Thymus (tissue), 14 donors: ENCODE measurements at places on chromosomes 2 and 18. TPM values are rescaled to one million over a fixed set of nuclear protein-coding genes. Genes with fewer than 3 reads are reported as not detected.

Gene STPG4
- 0.14 TPM for total RNA-seq

Gene SCG2
- total RNA-seq = 0.28 TPM

Gene UGT1A3
- total RNA-seq = not detected

DNA sequence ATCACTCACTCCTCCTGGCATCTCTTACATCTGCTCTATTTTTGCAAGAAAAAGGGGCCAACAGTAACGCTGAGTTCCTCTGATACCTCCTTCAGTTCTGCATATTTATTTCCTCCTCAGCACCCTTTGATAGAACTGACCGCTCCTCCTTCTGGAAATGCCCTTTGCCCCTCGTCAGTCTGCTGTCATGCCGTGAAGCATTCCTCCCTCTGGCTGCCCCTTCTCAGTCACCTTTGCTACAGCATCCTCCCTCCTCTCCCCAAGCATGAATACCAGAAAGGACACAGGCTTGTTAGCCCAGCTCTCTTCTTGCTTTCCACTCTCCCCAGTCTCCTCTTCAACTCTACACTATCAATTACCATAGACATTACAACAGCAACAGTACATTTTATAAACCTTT, 135.4 kb downstream of the NBAS start:
- H3K27ac ChIP-seq = no peak overlapping the region
- DNase-seq = no peak
- no peaks in the 10 kb centered on the region for H3K36me3 ChIP-seq

GRCh38 chr18:76437910-76438309, 57.1 kb downstream of the ZNF516 start:
- H3K27me3 ChIP-seq = no peaks in the 10 kb centered on the region
- no peak overlapping the region for H3K27ac ChIP-seq
- H3K4me3 ChIP-seq = no peak overlapping the region

DNA sequence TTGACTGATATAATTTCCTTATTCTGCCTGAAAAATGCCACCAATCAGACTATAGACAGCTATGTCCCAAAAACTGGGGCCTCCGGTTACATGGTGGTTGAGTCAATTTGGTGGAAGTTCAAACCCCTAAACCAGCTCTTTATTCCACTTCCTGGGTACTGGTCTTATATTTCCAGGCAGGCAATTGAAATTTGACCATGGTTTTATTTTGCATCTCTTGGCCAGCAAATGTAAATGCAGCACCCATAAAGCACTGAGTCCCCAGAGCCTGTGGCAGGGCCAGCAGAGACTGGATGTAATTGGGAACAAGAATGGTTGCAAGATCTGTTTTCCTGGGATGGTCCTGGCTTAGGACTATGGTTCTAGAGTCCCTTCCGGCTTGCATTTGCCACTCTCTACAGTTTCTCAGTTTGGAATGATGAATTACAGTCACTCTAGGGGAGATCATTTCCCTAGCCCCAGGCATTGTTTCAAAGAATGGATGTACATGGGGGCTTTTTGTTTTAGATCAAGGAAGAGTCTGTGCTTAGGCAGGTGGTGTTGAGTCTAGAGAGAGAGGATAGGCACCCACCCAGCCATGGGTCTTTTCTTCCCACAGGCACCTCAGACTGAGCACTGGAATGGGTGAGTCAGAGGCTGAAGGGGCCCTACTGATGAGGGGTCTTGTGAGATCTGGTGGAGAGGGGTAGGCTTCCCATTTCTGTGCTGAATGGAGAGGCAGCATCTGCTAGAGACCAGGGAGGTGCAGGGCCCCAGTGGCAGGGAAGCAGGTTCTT, 108.4 kb upstream of the CDC42EP3 start:
- no peaks in the 10 kb centered on the region for H3K36me3 ChIP-seq
- H3K27me3 ChIP-seq = no peaks in the 10 kb centered on the region
- DNase-seq = no peak
- no peaks in the 10 kb centered on the region for H3K4me1 ChIP-seq
- H3K4me3 ChIP-seq = no peak overlapping the region
- no peak overlapping the region for H3K27ac ChIP-seq

GRCh38 chr2:210269148-210269547, 43.9 kb upstream of the ACADL start:
- H3K27me3 ChIP-seq = no peaks in the 10 kb centered on the region
- H3K36me3 ChIP-seq = no peaks in the 10 kb centered on the region
- no peak overlapping the region for H3K4me3 ChIP-seq
- no peak for DNase-seq
- no peak overlapping the region for H3K27ac ChIP-seq

Gene DSC3
- total RNA-seq = 6.9 TPM

DNA sequence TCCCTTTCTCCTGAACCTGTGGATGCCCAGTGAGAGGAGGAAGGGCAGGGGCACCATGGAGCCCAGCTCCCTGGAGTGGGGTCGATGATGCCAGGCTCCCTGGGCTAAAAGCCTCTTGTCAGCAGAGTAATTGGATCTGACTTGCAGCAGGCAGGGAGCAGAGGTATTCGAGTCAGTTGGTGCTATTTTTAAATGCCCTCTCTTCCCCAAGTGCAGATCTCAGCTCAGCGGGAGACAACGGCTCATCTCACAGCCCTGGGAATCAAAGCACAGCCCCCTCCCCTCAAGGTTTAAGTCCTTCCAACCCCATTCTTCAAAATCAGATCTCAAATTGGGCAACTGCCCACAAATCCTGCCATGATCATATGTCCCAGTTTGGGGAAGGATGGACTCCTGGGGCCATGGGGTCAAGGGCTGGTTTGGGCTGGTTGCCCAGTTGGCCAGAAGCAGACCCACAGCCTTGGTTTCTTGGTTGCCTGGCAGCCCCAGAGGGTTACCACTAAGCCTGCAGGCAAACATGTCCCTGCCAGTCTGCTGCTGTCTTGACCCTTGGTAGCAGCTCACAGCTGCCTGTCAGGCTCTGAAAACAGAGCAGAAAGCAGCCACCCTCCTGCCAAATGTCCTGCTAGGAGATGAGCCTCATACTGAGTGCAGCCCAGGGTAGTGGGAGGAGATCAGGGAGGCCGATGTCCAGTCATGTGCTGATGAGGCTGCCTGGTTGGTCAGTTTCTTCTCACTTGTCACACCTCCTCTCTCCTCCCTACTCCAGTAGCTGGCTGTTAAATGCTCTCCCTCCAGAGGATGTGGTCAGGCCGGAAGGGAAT, 244.9 kb downstream of the LOXHD1 start:
- H3K4me1 ChIP-seq = no peaks in the 10 kb centered on the region
- H3K4me3 ChIP-seq = no peak overlapping the region
- no peaks in the 10 kb centered on the region for H3K36me3 ChIP-seq
- DNase-seq = no peak
- no peaks in the 10 kb centered on the region for H3K27me3 ChIP-seq

GRCh38 chr2:16067444-16067843, 127.1 kb downstream of the MYCN start:
- no peak overlapping the region for H3K27ac ChIP-seq
- H3K27me3 ChIP-seq = no peaks in the 10 kb centered on the region
- no peaks in the 10 kb centered on the region for H3K36me3 ChIP-seq
- DNase-seq = no peak

DNA sequence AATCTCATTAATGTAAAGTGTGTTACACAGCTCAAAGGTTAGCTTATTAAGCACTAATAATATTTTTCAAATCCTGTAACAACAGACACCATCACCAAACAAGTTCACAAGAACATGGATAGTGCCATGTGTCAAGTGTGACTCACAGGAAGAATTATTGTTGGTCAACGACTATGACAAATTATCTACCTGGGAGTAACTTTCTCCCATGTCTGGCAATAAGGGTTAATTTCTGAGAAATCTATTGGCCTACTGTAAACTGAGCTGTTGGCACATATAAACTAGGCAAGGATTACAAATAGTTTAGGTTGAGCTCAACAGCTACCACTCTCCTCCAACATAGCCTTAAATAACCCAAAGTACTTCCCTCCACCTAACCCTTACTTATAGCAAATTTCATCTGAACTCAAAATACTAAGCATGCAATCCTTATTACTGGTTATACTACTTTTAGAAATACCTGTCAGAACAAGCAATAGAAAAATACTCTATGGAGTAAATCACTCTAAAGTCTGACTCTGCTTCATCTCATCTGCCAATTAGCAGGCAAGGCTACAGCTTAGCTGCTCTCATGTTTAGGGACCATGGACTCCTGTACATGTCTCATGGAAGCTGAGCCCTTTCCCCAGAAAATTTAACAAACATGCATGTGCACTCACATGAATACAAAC, 223.0 kb downstream of the NBAS start:
- no peaks in the 10 kb centered on the region for H3K4me1 ChIP-seq
- H3K36me3 ChIP-seq = no peaks in the 10 kb centered on the region
- no peak for DNase-seq
- H3K4me3 ChIP-seq = no peak overlapping the region
- no peak overlapping the region for H3K27ac ChIP-seq

Gene TCF4
- 36.6 TPM for total RNA-seq

DNA sequence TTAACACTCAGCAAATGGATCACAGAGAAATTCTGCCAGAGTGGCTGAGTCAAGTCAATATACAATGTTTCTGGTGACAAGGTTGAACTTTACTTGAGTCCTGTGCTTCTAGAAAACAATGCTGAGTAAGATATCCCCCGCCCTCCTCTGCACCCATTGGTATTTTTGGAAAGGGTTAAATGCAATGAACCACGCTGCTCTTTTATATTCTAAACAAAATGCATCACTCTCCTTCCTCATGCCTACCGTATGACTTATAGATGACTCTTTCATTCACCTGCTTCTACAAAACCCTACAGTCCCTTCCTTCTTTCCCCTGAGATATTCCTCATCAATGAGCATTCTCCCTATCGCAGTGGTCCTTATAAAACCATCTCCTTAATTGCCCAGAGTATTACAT, 168.8 kb downstream of the TXNL1 start:
- H3K4me3 ChIP-seq = no peak overlapping the region
- DNase-seq = no peak
- H3K4me1 ChIP-seq = no peaks in the 10 kb centered on the region
- H3K36me3 ChIP-seq = no peaks in the 10 kb centered on the region

Gene MYO5B
- total RNA-seq = 6.2 TPM

DNA sequence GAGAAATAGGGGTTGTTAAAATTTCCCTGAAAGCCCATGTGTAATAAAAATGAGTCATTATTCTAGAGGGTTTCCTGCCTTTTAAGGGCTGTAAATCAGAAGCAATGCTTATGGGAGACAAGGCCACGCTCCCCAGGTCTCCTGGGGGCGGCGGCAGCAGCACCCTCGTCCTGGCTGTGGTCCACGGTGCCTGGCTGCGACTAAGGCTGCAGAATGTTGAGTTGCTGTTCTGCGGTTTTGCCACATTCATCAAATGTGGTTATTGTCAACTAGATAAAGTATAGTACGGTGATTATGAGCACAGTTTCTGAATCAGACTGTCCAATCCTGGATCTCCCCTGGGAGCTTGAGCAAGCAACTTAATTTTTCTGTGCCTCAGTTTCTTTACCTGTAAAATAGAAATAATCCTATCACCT, 11.9 kb upstream of the AGFG1 start:
- no peak overlapping the region for H3K4me3 ChIP-seq
- H3K4me1 ChIP-seq = peaks cover 8% of the 10 kb centered on the region
- H3K27me3 ChIP-seq = no peaks in the 10 kb centered on the region

Gene ECEL1
- 0.28 TPM for total RNA-seq

GRCh38 chr2:238098901-238099713, 1.0 kb upstream of the ESPNL start:
- H3K4me3 ChIP-seq = no peak overlapping the region
- peaks cover 8% of the 10 kb centered on the region for H3K36me3 ChIP-seq
- H3K27ac ChIP-seq = no peak overlapping the region
- DNase-seq = no peak

Gene TWIST2
- total RNA-seq = 1.2 TPM

GRCh38 chr2:233039846-233040530, 7.5 kb downstream of the NEU2 start:
- H3K27me3 ChIP-seq = no peaks in the 10 kb centered on the region
- no peak overlapping the region for H3K27ac ChIP-seq
- no peak overlapping the region for H3K4me3 ChIP-seq

Gene SH3YL1
- total RNA-seq = 25.8 TPM

DNA sequence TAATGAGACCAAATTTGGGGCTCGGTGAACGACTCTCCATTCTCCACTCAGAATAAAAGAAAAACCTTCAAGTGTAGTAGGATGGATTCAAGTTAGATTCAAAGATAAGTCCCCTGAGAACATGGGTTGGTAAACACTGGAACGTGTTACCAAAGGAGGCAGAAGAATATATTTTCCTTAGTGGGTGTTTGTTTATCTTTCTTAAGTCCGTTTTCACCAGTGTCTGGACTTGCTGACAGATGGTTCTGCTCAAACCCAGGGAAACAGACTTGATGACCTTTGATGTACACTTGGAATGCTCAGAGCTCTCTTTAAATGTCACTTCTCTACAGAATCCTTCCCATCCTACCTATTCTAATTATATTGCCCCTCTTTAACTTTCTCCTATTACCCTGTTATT, 310.3 kb upstream of the ZNF521 start:
- no peaks in the 10 kb centered on the region for H3K4me1 ChIP-seq
- H3K4me3 ChIP-seq = no peak overlapping the region
- no peak overlapping the region for H3K27ac ChIP-seq
- no peaks in the 10 kb centered on the region for H3K36me3 ChIP-seq
- no peak for DNase-seq
- H3K27me3 ChIP-seq = no peaks in the 10 kb centered on the region

- H3K36me3 ChIP-seq = no peaks in the 10 kb centered on the region
- H3K27ac ChIP-seq = no peak overlapping the region
- DNase-seq = no peak
- H3K4me1 ChIP-seq = no peaks in the 10 kb centered on the region
These were observed 178.0 kb downstream of the RND3 start for GRCh38 chr2:150309311-150310080.

DNA sequence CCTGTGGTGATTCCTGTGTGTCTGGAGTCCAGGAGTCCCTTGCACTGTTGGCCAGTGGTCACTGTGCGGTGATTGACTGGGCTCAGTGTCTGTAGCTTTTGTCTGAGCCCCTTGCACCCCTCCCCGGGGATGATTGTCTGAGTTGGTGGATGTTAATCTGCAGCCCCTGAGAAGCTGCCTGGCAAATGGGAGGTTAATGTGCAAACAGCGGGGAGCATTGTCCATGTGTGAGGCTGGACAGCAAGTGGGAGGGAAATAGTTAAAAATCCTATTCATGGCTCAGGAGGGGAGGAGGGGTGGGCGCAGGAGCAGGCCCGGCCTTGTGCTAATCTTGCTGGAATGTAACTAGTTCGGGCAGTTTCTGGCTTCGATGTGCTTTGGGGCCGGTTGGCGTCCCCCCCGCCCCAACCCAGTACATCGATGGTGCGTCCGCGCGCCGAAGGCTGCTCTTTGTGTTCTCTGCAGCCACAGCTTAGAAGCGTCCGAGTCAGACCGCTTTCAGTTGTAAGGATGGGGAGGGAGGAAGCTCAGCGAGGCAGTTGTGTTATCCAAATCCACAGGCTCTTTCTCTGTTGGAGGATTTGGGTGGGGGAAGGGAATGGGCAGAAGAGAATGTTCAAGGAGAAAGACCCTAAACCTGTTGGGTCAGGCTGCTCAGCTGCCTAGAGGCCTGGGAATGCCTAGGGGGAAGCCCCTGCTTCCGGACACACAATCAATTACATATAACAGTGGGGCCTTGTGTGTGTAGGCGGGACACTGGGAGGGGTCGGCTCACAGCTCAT, 71.8 kb downstream of the TGOLN2 start:
- no peaks in the 10 kb centered on the region for H3K4me1 ChIP-seq
- no peak overlapping the region for H3K4me3 ChIP-seq
- no peaks in the 10 kb centered on the region for H3K36me3 ChIP-seq
- no peak for DNase-seq

Gene CFAP65
- 0.05 TPM for total RNA-seq

Gene SKOR2
- not detected for total RNA-seq

- peaks cover 35% of the 10 kb centered on the region for H3K27me3 ChIP-seq
- H3K27ac ChIP-seq = no peak overlapping the region
- H3K4me1 ChIP-seq = peaks cover 18% of the 10 kb centered on the region
- no peaks in the 10 kb centered on the region for H3K36me3 ChIP-seq
These were observed 4.5 kb downstream of the CRIM1 start for GRCh38 chr2:36360063-36360462.
